HAP-1 (cell line): ENCODE measurements at places on chromosomes 6 and 20.

DNA sequence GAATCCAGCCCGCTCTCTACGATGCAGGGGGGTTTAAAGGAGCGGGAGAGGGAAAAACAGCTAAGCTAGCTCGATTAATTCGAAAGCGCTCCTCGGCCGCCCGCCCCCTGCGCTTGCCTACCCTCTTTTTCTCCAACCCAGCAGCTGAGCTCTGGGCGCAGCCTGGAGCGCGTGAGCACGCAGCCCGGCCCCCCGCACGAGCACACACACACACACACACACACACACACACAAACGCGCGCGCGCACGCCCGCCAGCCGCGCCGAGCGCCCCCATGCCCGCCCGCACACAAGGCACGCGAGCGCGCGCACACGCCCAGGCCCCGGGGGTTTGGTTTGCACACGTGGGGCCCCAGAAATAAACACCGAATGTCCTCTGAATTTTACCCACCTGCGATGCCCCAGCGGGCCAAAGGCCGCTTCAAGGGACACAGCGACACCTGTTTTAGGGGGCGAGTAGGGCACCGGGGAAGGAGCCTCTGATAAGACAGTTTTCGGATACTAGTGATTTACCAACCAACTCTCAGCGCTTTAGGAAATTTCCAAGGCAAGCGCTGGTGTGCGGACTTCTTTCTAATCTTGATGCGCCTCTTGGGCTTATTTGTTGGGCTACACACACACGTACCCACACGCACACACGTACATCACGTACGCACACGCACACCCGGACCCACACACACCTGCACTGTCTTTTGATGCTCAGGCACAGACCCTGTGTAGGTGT, 802 bp upstream of the NRN1 start:
- peak; percentile 81 for DNase-seq

DNA sequence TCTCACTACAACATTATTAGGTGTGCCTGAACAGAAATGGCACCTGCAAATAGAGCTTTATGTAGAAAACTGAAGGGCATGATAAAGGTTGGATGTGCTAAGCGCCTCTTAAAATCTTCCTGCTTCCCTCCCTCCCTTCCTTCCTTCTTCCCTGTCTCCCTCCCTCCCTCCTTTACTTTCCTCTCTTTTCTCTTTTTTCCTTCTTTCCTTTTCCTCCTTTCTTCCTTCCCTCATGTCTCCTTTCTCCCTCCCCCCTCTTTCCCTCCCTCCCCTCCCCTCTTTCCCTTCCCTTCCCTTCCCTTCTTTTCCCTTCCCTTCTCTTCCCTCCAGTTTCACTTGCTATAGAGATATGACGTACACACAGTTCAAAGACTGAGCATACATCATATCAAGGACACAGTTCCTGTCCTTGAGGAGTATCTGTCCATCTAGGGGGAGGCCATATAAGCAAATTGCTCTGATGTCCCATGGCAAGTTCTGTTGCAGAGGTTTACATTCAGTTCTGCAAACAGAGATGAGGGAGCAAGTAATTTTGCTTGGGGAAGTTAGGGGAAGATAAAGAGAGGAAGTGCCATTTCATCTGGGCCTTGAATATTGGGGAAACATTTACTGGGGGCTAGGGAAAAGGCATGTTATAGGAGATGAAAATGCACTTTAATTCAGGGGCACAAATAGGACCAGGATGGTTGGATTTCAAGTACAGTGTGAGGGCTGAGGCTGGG, 79.0 kb upstream of the EEF1E1 start:
- DNase-seq = no peak

DNA sequence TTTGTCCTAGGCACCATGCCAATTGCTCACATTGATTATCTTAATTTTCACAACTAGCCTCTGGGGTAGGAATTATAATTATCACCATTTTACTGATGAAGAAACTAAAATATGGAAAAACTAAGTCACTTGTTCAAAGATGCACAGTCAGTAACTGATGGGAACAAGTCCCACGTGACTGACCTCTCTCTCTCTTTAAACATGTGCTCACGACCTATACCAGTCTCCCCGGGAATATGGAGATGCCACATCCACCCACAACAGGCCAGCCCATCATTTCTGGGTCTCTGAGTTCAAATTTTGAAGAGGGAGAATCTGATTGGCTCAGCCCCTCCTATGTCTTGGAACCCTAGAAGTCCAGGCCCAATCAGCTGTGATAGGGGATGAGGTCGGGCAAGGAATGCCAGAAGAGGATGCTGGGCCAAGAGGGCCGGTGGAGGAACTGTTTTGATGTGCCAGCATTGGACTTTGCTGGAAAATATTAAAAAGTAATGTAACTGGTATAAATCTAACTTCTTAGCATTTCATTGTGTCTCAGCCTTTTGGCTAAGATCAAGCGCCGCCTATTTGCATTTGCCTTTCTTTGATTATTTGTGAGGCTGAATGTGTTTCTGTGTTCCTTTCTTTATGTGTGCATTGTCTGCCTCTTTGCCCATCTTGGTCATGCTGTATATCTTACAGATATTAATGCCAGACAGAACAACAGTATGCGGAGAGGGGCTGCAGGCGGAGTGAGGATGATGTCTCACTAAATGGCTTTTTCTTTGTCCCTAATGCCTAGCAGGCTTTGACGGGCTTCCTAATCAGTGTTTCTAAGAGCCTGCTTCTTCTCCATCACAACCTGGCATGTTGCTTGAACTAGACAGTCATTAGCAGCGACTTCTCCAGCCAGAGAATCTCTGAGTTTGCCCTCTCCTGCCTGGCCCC, 126.6 kb downstream of the VEGFA start:
- no peak for DNase-seq

- DNase-seq = peak; percentile 7
Observed at GRCh38 chr20:54208548-54209176, 775 bp downstream of the PFDN4 start.

DNA sequence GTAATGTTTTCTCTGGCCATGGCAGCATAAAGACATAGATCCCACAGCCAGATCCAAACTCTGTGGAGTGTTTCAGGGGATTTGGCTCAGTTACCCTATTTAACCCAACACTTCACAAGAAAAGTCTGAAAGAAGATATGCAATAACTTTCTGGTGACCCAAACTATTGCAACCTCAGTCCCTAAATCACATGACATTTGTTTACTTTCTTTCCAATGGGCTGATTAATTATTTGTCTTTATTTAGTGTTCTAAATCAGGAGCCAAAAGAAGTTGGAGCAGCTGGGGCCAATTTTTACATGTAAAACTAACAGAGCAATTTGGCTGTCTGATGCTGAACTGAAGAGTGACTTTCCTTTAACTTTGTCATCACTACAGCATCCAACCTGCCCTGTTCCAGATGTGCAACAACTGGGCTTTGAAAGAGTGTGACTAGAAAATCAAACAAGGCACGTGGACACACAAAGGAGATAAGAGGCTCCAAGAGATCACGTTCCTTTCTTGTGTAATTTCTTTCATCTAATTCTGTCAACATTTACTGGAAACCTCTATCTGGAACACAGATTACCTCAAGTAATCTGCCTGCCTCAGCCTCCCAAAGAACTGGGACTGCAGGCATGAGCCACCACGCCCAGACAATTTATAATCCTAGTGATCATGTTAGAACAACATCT, 90.8 kb downstream of the TRMT11 start:
- DNase-seq = no peak

- peak; percentile 15 for DNase-seq
Observed at GRCh38 chr6:137811121-137811915, 55.7 kb upstream of the TNFAIP3 start.

DNA sequence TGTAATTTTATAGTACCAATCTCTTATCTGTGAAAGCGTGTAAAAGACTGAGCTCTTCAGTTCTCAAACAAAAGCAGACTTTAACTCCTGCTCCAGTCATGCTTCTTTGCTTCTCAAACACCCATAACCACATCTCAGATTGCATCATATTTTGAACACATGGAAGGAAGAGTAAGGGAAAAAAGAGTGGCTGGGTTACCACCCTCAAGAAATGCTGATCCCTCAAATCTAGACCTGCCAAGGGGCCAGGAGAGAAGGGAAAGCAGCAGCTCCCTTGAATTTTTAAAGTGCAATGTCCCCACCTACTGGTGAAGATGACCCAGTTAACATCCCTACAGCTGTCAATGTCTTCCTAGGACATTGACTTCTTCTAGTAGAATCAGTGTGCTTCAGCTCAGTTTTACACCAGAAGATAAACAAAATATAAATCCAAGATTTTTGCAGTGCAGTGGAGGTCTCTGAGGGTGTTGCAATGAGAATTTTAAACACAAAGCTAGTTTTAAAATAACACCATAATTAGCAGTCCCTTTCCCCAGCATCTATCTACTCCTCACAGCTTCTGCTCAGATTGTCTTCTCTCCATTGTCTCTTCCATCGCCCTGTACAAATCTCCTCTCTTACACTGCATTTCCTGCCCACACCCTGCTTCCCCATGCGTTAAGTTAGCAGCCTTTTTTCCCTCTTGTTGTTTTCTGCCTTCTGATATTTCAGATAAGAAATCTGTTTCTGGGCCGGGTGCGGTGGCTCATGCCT, 22.6 kb upstream of the HLA-DQB2 start:
- peak; percentile 51 for DNase-seq

DNA sequence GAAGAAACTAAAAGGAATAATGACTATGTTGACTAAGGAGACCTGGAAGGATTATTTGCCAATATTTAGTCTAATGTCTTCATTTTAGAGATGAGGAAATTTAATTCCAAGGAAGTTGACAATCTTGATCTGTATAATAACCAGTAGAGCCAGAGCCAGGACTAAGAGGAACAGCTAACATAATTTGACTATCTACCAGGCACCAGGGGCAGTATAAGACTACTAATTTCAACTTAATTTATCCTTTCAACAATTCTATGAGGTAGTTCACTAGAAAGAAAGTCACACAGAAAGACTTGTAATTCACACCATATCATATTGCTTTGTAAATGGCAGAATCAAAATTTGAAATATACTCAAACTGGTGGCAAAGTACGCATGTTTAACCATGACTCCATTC, 273.0 kb upstream of the STXBP5 start:
- no peak for DNase-seq

DNA sequence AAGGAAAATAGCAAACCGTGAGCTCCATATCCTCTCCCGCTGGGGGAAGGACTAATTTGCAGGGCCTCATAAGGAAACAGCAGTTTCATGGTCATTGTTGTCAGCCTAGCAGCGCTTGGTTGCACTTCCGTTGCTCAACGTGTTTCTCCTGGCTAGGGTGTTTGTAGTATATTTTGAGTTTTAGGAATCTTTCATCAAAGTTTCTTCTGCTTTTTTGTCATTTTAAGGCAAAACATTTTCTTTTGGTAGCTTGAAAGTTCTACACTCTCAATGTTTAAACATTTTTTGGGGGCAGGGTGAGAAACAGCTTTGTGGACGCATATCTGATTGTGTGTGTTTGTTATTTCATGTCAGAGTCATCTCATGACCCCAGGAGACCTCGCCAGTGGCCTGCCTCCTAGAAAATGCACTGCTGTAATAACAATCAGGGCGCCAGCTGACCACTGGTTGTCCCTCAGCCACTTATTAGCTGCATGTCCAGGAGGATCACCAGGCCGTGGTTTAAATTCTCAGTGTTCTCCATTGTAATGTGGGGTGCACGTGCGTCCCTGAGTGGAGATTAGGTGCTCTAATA, 20.6 kb downstream of the JARID2 start:
- DNase-seq = no peak
